C1 segment of cervical spinal cord (tissue), 14 donors: ENCODE measurements at places on chromosomes 5 and 9.

DNA sequence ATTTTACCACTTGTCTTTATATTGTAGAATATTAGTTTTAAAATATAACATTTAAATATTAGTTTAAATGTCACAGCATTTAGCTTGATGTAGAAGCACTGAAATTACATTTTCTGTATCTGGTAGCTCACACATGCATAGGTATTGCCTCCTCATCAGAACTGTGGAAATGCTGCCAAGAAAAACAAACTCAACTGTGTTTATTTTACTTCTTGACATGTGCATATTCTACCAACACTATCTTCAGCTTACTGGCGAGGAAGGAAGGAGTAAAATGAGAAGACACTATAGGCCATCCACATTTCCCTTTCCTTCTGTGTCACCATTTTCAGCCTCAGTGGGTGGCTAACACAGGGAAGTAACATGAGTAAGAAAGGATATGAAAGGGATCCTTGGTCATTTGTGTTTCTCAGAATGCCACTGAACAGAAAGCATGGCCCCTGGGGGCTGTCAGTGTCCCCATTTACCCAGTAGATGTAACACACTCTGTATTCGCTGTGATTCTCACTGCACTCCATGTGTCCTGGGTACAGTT lies 81.0 kb upstream of the HTR4 start:
- no peak for DNase-seq

DNA sequence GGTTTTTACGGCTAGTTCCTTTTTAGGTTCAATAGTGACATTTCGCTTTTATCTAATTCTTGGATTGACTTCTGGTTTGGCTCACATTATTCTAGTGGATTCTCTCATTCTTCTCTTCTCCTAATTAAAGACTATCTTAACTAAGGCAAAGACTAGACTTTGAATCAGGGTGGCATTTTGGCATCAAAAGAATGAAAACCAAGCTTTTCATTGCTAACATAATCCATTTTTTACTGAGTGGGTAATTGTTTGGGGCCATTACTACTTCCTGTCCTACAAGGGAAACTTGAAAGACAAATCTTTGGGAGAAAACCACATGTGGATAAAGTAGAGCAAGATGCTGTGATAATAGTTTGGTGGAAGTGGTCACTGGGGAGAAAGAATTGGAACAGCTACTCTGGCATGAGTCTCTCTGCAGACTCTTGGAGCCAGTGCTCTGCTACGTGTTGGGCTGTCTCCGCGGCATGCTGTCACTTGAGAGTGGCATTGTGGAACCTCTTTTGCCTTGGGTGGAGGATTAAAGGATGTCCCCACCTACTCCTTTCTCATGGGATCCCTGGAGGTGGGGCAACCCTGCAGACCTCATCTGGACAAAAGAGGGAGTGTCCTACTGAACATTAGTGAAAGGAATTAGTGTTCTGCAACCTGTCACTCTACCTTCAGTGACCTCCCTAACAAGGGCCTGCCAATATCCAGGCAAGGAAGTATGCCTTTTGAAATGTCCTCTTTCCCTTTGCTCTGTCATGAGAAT lies 280.4 kb downstream of the PSAT1 start:
- no peak for DNase-seq

- no peak for DNase-seq
Observed at GRCh38 chr9:81430727-81431126, 258.6 kb downstream of the TLE1 start.

GRCh38 chr5:89816038-89816437 lies 593.5 kb downstream of the CETN3 start:
- DNase-seq, result no peak

GRCh38 chr9:34553511-34554021 lies 30.8 kb upstream of the ENHO start:
- no peak for DNase-seq
